Fibroblast of the aortic adventitia (primary cell): ENCODE measurements at places on chromosomes 2 and 18. TPM values are rescaled to one million over a fixed set of nuclear protein-coding genes. Genes with fewer than 3 reads are reported as not detected.

Gene BCL11A
- 0.09 TPM in 1 of 2 replicates, not detected in the other for total RNA-seq

Gene DTNA
- 22.0 and 34.3 TPM in 2 replicates for total RNA-seq

Gene PARD6G
- 0.54 and 2.5 TPM in 2 replicates for total RNA-seq

Gene DOK6
- total RNA-seq: 2.1 and 3.2 TPM in 2 replicates

Gene SNTG2
- total RNA-seq: 0.09 TPM in 1 of 2 replicates, not detected in the other

Gene SPC25
- total RNA-seq: 19.3 TPM in 1 of 2 replicates, not detected in the other

Gene ACTG2
- 2.4 TPM in 1 of 2 replicates, not detected in the other for total RNA-seq

Gene CAPN14
- total RNA-seq: 0.09 and 0.16 TPM in 2 replicates

Gene SERPINB11
- total RNA-seq: not detected in 2 replicates

Gene PPP1R1C
- 1.4 TPM in 1 of 2 replicates, not detected in the other for total RNA-seq

Gene COL3A1
- 1,653 and 14,045 TPM in 2 replicates for total RNA-seq

Gene CEP68
- 12.0 and 12.3 TPM in 2 replicates for total RNA-seq

Gene WDR7
- total RNA-seq: 24.0 and 26.7 TPM in 2 replicates

Gene TEX44
- total RNA-seq: not detected in 2 replicates

Gene PPP1R7
- 41.2 and 70.0 TPM in 2 replicates for total RNA-seq

Gene CHRND
- total RNA-seq: not detected in 2 replicates

Gene AGAP1
- total RNA-seq: 9.8 and 12.3 TPM in 2 replicates

Gene G6PC2
- total RNA-seq: not detected in 2 replicates

Gene ALPP
- not detected in 2 replicates for total RNA-seq

Gene KIF1A
- under 0.01 TPM in 1 of 2 replicates, not detected in the other for total RNA-seq

Gene NFATC1
- 2.0 and 3.0 TPM in 2 replicates for total RNA-seq

Gene SLC11A1
- total RNA-seq: 0.09 and 0.33 TPM in 2 replicates

Gene HAAO
- 0.90 and 5.4 TPM in 2 replicates for total RNA-seq

Gene FHOD3
- total RNA-seq: 3.0 and 3.3 TPM in 2 replicates

Gene TNFRSF11A
- total RNA-seq: 0.08 and 1.1 TPM in 2 replicates

Gene SPATA3
- total RNA-seq: not detected in 2 replicates

Gene SCN2A
- total RNA-seq: 16.7 and 18.5 TPM in 2 replicates

Gene DNAJC5G
- not detected in 2 replicates for total RNA-seq

Gene GKN1
- total RNA-seq: not detected in 2 replicates

Gene MEP1B
- not detected in 2 replicates for total RNA-seq

Gene GAREM2
- total RNA-seq: 0.57 and 2.4 TPM in 2 replicates

Gene MC5R
- total RNA-seq: not detected in 2 replicates

Gene ALK
- total RNA-seq: 0.27 and 0.82 TPM in 2 replicates

Gene ARL5A
- 45.6 and 161 TPM in 2 replicates for total RNA-seq
